Endothelial cell (in vitro differentiated cells): ENCODE measurements at places on chromosomes 4 and X. TPM values are rescaled to one million over a fixed set of nuclear protein-coding genes. Genes with fewer than 3 reads are reported as not detected.

- no peak for DNase-seq
Measured at GRCh38 chr4:89720981-89721380, 116.0 kb downstream of the SNCA start.

DNA sequence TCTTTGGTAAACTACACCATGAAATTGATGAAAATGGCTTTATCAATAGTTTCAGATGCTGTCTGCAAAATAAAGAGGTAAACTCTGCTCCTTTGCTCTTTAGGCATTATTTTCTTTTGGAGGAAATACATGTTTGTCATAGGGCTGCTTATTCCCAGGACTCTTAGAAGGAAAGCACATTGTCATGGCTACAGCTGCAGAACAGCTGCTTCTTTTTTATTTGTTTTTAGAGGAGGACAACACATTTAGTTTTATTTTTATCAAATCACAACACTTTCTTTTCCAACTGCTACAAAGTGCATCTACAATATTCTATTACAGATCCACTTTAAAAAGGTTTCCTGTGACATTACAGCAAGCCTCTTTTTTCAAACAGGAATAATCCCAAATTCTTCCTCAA, 12.7 kb upstream of the HPF1 start:
- DNase-seq, result no peak

GRCh38 chr4:91935217-91935616, 368.5 kb upstream of the GRID2 start:
- DNase-seq, result no peak

The MAGEB17 gene
- not detected for total RNA-seq

- DNase-seq, result no peak
Measured at GRCh38 chrX:7264399-7264798, 116.4 kb upstream of the PUDP start.

DNA sequence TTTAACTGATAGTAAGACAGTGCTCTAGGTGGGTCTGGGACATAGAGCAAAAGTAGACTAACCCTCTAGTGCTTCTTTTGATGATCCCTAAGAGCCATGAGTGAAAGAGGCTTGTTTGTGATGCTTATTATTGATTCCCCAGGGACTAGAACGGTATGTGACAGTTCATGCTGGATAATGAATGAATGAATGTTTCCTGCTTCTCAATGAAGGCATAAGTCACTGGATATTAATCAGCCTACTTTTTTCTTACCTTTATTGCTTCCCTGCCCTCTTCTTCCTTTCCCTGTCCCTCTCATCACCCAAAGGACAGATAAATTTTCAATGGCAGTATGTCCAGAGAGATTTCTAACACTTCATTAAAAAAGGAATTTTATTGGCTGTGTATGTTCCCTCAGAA, 486.2 kb downstream of the RPA4 start:
- no peak for DNase-seq

- no peak for DNase-seq
Measured at GRCh38 chr4:111754003-111754402, 391.3 kb upstream of the FAM241A start.

DNA sequence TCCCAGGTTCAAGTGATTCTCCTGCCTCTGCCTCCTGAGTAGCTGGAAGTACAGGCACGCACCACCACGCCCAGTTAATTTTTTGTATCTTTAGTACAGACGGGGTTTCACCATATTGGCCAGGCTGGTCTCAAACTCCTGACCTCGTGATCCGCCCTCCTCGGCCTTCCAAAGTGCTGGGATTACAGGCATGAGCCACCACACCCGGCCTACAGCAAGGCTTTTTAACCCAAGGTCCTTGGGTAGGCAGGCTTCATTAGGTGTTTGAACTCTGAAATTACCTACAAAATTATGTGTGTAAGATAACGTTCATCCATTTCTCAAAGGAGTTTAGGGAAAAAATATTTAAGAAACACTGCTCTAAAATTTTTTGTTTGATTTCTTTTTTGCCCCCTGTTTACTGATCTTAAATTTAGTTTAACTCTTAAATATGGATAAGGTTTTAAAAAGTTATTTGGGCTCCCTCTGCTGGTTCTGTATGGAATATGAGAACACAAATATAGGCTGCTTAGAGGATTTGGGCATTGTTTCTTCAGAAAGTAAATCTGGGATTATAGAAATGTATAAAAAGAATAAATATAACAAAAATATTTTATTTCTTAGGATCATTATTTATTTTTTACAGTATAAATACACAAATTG, 92.8 kb downstream of the CBR4 start:
- no peak for DNase-seq

- DNase-seq, result no peak
Measured at GRCh38 chr4:153154007-153154975, 50.0 kb upstream of the TRIM2 start.

GRCh38 chr4:124135409-124135813, 577.1 kb downstream of the ANKRD50 start:
- DNase-seq, result no peak

The VEGFC gene
- total RNA-seq, result 0.92 TPM

The HMX1 gene
- not detected for total RNA-seq
